ENCODE measurements at places on chromosomes 7 and 10.

GRCh38 chr7:40418983-40419382, 284.2 kb downstream of the SUGCT start:
- DNase-seq = no peak

DNA sequence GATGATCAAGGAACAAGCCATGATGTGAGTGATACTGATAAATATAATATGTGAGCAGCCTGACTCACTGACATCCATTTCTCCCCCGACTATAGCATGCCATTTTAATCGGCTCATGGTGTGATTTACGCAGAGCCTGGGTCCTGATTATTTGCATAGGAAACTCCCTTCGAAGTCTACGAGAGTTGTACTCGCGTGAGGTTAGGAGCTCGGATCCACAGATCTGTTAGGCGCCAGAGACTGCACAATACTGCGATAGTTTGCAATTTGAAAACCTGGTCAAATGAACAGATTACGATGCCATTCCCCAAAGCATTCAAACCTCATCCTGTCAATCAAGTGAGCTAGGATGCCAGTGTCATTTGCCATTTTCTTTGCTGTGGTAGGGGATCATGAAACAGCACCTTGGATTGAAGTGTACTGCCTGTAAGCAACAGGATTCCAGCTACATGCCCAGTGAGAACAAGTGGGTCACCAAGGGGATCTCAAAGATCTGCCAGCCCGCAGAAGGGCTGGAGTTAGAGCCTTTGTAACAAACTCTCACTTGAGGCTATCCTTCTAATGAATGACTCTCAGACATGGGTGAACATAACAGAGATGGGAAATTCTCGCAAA, 158.3 kb downstream of the FRMD4A start:
- DNase-seq = no peak

- no peak for DNase-seq
Measured at GRCh38 chr7:138613630-138614029, 87.5 kb downstream of the SVOPL start.

- DNase-seq = no peak
Measured at GRCh38 chr7:107312418-107312817, 143.6 kb downstream of the HBP1 start.

GRCh38 chr7:55363386-55364170, 1.6 kb upstream of the LANCL2 start:
- DNase-seq = no peak

GRCh38 chr7:132511387-132511786, 64.9 kb downstream of the PLXNA4 start:
- DNase-seq = no peak

DNA sequence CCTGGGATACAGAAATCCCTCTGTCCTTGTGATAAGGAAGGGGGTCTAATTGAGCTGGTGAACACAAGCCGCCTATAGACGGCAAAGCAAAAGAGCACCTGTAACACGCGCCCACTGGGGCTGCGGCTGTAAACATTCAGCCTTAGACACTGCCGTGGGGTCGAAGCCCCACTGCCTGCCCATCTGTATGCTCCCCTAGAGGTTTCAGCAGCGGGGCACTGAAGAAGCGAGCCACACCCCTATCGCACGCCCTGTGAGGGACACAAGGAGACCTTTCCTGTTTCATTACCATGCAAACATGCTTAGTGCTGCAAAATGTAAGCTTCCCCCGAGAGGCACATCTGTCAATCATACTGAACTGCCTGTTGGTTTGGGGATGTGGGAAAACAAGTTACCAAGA, 82.1 kb downstream of the NRP1 start:
- no peak for DNase-seq

Measured in stimulated activated CD8-positive, alpha-beta memory T cell treated with anti-CD3 and anti-CD28 coated beads, Interleukin-4, amount 100 ng/mL, for 1 hour (primary cell).